Right renal pelvis (tissue), 4 donors: ENCODE measurements at places on chromosomes 3 and 15. TPM values are rescaled to one million over a fixed set of nuclear protein-coding genes. Genes with fewer than 3 reads are reported as not detected.

The ISG20 gene
- 1.2 TPM for polyA plus RNA-seq

The IL12A gene
- polyA plus RNA-seq: 1.1 TPM

The MELTF gene
- 2.3 TPM for polyA plus RNA-seq

The BLOC1S6 gene
- 57.6 TPM for polyA plus RNA-seq

The ACKR4 gene
- polyA plus RNA-seq: 2.9 TPM

The DOCK3 gene
- polyA plus RNA-seq: 1.2 TPM

The PLA2G4E gene
- polyA plus RNA-seq: 0.04 TPM

The RPLP1 gene
- 1,267 TPM for polyA plus RNA-seq

The SLC28A1 gene
- polyA plus RNA-seq: 8.5 TPM

The SLC22A14 gene
- 0.57 TPM for polyA plus RNA-seq

The RGMA gene
- 10.1 TPM for polyA plus RNA-seq

The MGLL gene
- polyA plus RNA-seq: 27.5 TPM

The IGSF11 gene
- 4.1 TPM for polyA plus RNA-seq

The EPHA6 gene
- 0.82 TPM for polyA plus RNA-seq

The IMPG2 gene
- polyA plus RNA-seq: 0.63 TPM

The TMOD2 gene
- 4.5 TPM for polyA plus RNA-seq

The PAK6 gene
- 6.3 TPM for polyA plus RNA-seq

The ZPLD1 gene
- 0.50 TPM for polyA plus RNA-seq

The FBXO40 gene
- not detected for polyA plus RNA-seq

The CORO2B gene
- polyA plus RNA-seq: 24.5 TPM

The DPPA2 gene
- polyA plus RNA-seq: 0.89 TPM

The DGKG gene
- polyA plus RNA-seq: 0.76 TPM

The APPL1 gene
- polyA plus RNA-seq: 53.9 TPM

The STAC gene
- polyA plus RNA-seq: 8.1 TPM

The COL6A5 gene
- 0.09 TPM for polyA plus RNA-seq

The FETUB gene
- not detected for polyA plus RNA-seq

The WDR72 gene
- polyA plus RNA-seq: 82.8 TPM

The PRR23C gene
- not detected for polyA plus RNA-seq

The RPS27L gene
- 108 TPM for polyA plus RNA-seq

The TERC gene
- polyA plus RNA-seq: not detected

The GOLGA8A gene
- 86.4 TPM for polyA plus RNA-seq

The SCN5A gene
- polyA plus RNA-seq: 1.2 TPM

The KLHL6 gene
- polyA plus RNA-seq: 1.2 TPM

The ZBTB47 gene
- polyA plus RNA-seq: 15.5 TPM

The CYP11A1 gene
- 1.3 TPM for polyA plus RNA-seq

The SLC38A3 gene
- 6.0 TPM for polyA plus RNA-seq

The CCR4 gene
- polyA plus RNA-seq: 0.11 TPM

The P3H2 gene
- polyA plus RNA-seq: 128 TPM

The CFAP161 gene
- 0.40 TPM for polyA plus RNA-seq

The LARP6 gene
- 17.4 TPM for polyA plus RNA-seq

The DISP2 gene
- 0.18 TPM for polyA plus RNA-seq

The PPP1R14D gene
- polyA plus RNA-seq: 0.49 TPM

The SLC7A14 gene
- polyA plus RNA-seq: 1.8 TPM

The CSPG4 gene
- 8.0 TPM for polyA plus RNA-seq

The LRTM1 gene
- polyA plus RNA-seq: not detected

The PEX5L gene
- 0.30 TPM for polyA plus RNA-seq

The RFX7 gene
- polyA plus RNA-seq: 19.7 TPM

The PLA2G4D gene
- not detected for polyA plus RNA-seq

The POPDC2 gene
- 4.7 TPM for polyA plus RNA-seq

The HES1 gene
- 93.8 TPM for polyA plus RNA-seq
